ENCODE measurements at places on chromosomes 16 and 17. TPM values are rescaled to one million over a fixed set of nuclear protein-coding genes. Genes with fewer than 3 reads are reported as not detected.

SCGB1C2 gene
- total RNA-seq = not detected

SDK2 gene
- 13.2 TPM for total RNA-seq

GRCh38 chr16:81703177-81704155, 75.6 kb upstream of the PLCG2 start:
- peaks cover 2% of the 10 kb centered on the region for H3K36me3 ChIP-seq
- H3K4me3 ChIP-seq = no peak overlapping the region
- no peaks in the 10 kb centered on the region for H3K4me1 ChIP-seq
- H3K27ac ChIP-seq = no peak overlapping the region
- DNase-seq = no peak

GRCh38 chr16:78522327-78522726, 422.9 kb downstream of the WWOX start:
- H3K4me3 ChIP-seq = no peak overlapping the region
- H3K27me3 ChIP-seq = no peaks in the 10 kb centered on the region
- no peak for DNase-seq
- H3K27ac ChIP-seq = no peak overlapping the region
- H3K4me1 ChIP-seq = no peaks in the 10 kb centered on the region

CRHR1 gene
- total RNA-seq = not detected

- no peak for DNase-seq
- H3K27me3 ChIP-seq = no peaks in the 10 kb centered on the region
- no peaks in the 10 kb centered on the region for H3K36me3 ChIP-seq
- no peak overlapping the region for H3K4me3 ChIP-seq
- no peaks in the 10 kb centered on the region for H3K4me1 ChIP-seq
Observed at GRCh38 chr16:81752225-81752875, 26.7 kb upstream of the PLCG2 start.

KRTAP4-1 gene
- total RNA-seq = not detected

DNA sequence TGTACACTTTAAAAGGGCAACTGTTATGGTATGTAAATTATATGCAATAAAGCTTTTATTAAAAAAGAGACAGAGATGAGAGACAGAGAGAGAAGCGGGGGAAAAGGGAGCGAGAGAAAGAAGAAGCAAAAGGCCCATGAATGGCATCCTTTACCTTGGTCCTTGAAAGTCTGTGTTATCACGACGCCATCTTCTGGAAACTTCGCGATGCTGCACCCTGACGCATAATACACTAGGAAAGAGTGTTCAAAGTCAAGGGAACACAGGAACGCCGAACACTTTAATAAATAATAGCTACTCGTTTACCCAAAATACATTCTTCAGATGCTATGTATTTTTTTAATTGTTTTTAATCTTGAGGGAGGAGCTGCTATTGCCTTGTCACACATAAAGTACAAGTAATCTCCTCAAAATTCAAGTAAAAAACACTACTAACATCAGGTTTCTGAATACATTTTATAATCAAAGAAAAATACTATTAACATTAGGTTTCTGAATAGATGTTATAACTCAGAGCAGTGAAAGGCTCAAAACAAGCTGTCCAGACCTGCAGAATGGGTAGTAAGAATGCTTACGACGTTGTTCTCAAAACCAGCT, 23.0 kb upstream of the SLC38A8 start:
- DNase-seq = no peak
- H3K4me1 ChIP-seq = no peaks in the 10 kb centered on the region
- H3K4me3 ChIP-seq = no peak overlapping the region
- H3K36me3 ChIP-seq = peaks cover 46% of the 10 kb centered on the region

KRT40 gene
- not detected for total RNA-seq

GRCh38 chr16:4218202-4218601, 23.7 kb downstream of the SRL start:
- DNase-seq = no peak
- no peaks in the 10 kb centered on the region for H3K4me1 ChIP-seq
- no peaks in the 10 kb centered on the region for H3K27me3 ChIP-seq
- no peaks in the 10 kb centered on the region for H3K36me3 ChIP-seq
- H3K27ac ChIP-seq = no peak overlapping the region

- peak overlapping the region; percentile 70 for H3K27ac ChIP-seq
- no peaks in the 10 kb centered on the region for H3K27me3 ChIP-seq
- no peaks in the 10 kb centered on the region for H3K36me3 ChIP-seq
Observed at GRCh38 chr16:49462362-49462988, 88.9 kb downstream of the C16orf78 start.

DNA sequence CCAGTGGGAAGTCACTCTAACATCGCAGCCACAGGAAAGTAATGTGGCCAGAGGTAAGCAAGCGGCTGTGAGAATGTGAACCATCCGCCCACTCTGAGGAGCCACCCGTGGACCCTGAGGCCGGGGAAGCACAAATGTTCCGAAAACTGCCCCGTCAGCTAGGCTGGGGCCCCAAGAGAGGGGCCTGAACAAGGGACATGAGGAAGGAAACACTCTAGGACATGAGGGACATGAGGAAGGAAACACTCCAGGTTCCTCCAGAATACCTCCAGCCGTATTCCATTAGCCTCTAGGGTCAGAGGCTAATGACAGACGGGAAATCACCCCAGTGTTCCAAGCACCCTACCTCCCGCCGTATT, 317 bp downstream of the TEFM start:
- H3K4me3 ChIP-seq = peak overlapping the region; percentile 96
- H3K27me3 ChIP-seq = no peaks in the 10 kb centered on the region
- peaks cover 13% of the 10 kb centered on the region for H3K4me1 ChIP-seq
- H3K27ac ChIP-seq = peak overlapping the region; percentile 88

GRCh38 chr17:57086069-57086930, 1.3 kb downstream of the AKAP1 start:
- H3K27ac ChIP-seq = peak overlapping the region; percentile 82
- H3K4me3 ChIP-seq = peak overlapping the region; percentile 83
- H3K36me3 ChIP-seq = no peaks in the 10 kb centered on the region

GEMIN4 gene
- 28.9 TPM for total RNA-seq

DNA sequence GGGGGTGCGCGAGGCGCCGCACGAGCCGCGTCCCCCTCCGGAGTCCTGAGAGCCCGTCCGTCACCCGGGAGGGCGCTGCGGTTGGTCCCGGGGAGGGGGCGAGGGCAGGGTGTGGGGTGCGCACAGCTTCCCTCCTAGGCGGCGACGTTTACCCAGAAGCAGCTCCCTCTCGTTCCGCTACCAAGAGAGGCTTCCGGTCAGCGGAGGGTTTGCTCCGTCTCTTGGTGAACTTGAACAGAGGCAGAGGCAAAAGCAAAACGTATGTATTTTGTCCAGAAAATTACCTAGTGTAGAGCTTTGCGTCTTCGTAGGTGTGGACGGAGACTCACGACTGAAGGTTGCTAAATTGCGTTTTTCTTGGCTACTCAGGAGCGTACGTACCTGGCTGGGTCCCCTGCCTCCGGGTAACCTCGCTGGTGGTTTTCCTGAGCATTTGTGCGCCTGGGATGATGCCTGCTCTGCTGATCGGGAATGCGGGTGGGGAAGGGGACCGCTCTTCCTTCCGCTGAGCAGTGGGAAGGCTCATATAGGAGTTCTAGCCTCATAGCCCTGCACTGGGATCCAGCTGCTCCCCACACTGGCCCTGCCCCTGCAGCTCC, 833 bp downstream of the WSCD1 start:
- H3K27ac ChIP-seq = no peak overlapping the region
- no peak for DNase-seq
- no peaks in the 10 kb centered on the region for H3K27me3 ChIP-seq
- no peaks in the 10 kb centered on the region for H3K36me3 ChIP-seq

DNA sequence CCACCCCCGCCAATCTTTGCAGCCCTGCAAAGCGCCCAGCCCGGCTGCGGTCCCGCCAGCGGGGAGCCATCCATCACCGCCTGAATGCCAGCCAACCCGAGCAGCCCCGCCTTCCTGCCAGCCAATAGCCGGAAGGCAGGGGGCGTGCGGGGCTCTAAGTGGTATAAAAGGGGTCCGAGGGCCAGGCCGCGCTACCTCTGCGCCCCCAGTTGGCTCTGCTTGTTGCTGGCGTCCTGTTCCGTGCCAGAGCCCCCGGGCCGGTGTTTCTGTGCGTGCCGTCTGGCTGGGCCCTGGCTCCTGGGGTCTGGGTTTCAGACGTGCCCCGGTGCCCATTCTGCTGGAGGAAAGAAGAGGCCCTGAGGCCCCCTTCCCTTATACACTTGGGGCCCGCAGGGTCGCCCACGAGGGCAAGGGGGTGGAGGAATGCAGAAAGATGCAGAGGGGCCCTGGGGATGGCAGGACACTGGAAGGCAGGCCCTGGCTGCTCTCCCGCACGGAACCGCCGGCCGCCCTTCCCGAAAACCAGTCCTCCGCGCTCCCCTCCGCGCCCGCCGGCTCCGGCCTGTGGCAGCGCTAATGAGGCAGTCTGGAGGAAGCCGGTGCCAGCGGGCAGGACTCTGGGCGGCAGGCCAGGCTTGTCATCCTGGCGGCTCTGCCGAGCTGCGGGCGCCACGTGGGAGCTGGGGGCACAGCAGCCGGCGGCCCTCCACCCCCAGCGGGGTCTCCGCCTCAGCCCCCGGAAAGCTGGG, 14.0 kb downstream of the COPZ2 start:
- peaks cover 11% of the 10 kb centered on the region for H3K27me3 ChIP-seq
- peak overlapping the region; percentile 30 for H3K4me3 ChIP-seq
- peaks cover 9% of the 10 kb centered on the region for H3K4me1 ChIP-seq
- H3K27ac ChIP-seq = no peak overlapping the region
- H3K36me3 ChIP-seq = no peaks in the 10 kb centered on the region

ALDH3A1 gene
- total RNA-seq = 0.61 TPM

SLC5A10 gene
- not detected for total RNA-seq

- H3K4me3 ChIP-seq = no peak overlapping the region
- no peak for DNase-seq
- no peak overlapping the region for H3K27ac ChIP-seq
- no peaks in the 10 kb centered on the region for H3K4me1 ChIP-seq
- no peaks in the 10 kb centered on the region for H3K27me3 ChIP-seq
Observed at GRCh38 chr16:60605176-60605575, 1431.1 kb downstream of the CDH8 start.

GRCh38 chr16:15900357-15900756, 12.0 kb upstream of the CEP20 start:
- DNase-seq = no peak
- no peaks in the 10 kb centered on the region for H3K27me3 ChIP-seq
- no peaks in the 10 kb centered on the region for H3K4me1 ChIP-seq
- H3K36me3 ChIP-seq = no peaks in the 10 kb centered on the region
- H3K27ac ChIP-seq = no peak overlapping the region

CDC6 gene
- total RNA-seq = 73.6 TPM
